ENCODE measurements at places on chromosomes 7 and 10.

- no peak for DNase-seq
Measured at GRCh38 chr7:116340201-116340847, 130.0 kb downstream of the TES start.

- no peak for DNase-seq
Measured at GRCh38 chr7:21076574-21076973, 289.9 kb upstream of the SP8 start.

GRCh38 chr10:49631975-49632374 is 18.1 kb downstream of the CHAT start:
- DNase-seq = no peak

GRCh38 chr7:45716380-45717203 is 142.4 kb downstream of the ADCY1 start:
- no peak for DNase-seq

DNA sequence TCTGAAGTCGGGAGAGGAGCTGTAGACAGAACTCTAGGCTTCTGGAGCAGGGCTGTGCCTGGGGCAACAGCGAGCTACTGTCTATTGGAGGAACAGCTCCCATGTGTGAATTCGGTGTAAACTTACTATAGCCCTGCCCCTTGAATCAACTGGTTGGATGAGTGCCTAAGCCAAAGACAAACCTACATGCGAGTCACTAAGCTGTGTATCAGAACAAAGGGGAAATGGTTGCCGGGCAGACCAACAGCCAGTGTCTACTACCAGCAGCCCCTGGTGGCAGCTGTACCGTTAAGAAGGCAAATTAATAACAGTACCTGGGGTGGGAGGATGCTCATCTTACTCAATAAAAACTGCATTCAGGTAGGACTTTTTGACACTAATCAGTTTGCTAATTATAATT is 343.6 kb downstream of the ACTR3B start:
- no peak for DNase-seq

DNA sequence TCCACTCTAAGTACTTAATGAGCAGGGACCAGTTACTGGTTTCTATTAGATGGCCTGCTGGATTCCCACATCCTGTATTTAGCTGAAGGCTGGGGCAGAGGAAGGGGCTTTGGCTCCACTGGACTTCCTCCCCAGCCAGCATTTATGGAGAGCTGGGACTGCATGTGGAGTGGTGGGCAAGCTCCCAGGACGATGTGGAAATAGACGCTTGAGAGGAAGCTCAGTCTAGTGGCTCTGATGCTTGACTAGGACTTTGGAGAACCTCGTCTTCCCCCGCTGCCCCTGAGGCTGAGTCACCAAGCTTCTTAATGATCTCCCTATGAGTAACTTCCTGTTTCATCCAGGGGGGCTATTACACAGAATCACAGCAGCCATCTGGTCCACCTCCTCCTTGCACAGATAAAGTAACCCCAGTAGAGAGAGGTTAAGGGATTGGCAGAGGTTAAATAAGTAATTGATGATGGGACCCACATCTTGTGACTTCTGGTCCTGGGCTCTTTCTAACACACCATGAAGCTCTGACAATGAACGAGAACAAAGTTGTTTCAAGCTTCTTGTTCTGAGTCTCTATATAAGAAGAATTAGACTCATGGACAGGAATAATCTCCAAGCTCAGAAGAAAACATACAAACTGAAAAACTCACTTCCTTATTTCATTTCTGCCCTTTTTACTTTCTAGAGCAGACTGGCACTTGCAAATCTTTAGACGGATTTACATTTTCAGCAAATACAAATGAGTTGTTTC is 126.2 kb downstream of the PRPF18 start:
- DNase-seq = no peak

GRCh38 chr7:34155220-34155908 is 250.0 kb downstream of the BMPER start:
- DNase-seq = no peak

- no peak for DNase-seq
Measured at GRCh38 chr10:66085906-66086305, 839.9 kb upstream of the LRRTM3 start.

DNA sequence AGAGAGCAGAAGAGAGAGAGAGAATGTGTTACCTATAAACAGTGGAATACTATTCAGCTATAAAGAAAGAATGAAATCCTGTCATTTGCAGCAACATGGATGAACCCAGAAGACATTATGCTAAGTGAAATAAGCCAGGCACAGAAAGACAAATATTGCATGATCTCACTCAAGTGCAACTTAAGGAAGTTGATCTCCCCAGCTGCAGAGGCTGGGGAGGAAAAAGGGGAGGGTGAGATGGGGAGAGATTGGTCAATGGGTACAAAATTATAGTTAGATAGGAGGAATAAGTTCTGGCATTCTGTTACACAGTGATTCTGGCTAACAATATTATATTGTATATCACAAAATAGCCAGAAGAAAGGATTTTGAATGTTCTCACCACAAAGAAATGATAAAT is 11.2 kb upstream of the JAZF1 start:
- no peak for DNase-seq

DNA sequence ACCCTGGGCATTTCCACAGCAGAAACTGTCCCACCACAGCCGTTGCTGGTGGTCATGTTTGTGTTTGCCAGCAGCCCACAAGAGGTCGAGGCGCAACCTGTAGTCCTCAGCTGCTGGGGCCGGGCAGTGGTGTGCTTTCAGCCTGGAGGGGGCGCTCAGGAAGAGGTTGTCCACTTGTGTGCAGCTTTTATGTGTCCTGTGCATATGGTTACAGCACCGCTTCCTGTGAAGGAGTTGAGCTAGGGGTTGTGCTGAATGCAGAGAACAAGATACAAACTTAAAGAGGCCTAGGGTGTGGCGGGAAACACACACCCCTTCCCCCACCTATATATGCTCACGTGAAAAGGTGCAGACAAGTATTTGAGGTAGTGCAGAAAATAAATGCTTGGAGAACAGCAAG is 29.5 kb upstream of the PFKFB3 start:
- peak; percentile 78 for DNase-seq

DNA sequence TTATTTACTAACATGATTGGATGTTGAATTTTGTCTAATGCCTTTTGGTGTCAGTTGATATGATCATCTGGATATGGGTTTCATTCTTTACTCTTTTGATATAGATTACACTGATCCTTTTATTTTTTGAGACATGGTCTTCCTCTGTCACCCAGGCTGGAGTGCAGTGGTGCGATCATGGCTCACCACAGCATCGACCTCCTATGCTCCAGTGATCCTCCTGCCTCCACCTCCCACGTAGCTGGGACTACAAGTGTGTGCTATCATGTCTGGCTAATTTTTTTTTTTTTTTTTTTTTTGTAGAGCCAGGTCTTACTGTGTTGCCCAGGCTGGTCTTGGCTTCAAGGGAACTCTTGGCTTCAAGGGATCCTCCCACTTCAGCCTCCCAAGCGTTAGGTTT is 27.1 kb downstream of the BMS1 start:
- no peak for DNase-seq

DNA sequence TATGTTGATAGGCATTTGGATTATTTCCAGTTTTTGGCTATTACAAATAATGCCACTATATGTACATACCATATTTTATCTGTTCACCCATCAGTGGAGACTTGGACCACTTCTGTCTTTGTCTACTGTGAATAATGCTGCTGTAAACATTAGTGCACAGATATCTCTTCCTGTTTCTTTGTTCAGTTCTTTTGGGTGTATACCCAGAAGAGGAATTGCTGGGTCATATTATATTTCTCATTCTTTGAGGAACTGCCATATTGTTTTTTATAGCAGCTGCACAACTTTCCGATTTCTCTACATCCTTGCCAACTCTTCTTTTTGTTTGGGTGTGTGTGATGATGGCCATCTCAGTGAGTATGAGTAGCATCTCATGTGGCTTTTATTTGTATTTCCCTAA is 218.0 kb downstream of the LRMDA start:
- no peak for DNase-seq

DNA sequence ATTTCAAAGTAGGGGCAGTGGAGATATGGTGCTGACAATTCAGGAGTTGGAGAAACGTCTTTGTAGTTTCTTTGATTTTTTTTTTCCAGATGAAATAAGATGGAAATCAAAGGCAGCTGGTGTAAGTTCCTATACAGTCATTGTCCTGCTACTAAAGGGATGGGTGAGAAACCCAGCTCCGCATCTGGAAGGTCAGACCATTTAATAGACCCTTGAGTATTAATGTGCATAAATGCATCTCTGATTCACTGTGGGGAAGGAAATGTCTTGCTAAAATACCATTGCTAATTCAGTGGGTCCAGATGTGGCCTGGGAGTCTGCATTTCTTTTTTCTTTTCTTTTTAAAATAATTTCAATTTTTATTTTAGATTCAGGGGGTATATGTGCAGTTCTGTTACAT is 15.5 kb downstream of the ABCB4 start:
- DNase-seq = no peak

DNA sequence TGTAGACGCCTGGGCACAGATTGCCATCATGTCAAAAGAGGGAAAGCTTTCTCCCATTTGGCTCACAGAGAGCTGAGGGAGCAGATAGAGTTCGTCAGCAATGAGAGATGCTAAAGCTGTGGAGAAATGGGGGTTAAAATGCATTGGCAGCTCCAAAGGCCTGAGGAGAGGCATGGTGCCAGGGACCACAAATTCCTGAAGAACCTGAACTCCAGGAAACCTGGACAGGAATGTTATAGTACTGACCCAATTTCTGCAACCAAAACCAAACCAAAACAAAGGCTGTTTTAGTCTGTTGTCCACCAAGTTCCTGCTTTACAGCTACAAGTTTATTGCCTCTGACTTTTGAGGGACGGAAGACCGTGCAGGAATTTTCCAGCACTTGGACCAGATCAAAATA is 575.7 kb downstream of the REEP3 start:
- DNase-seq = no peak

DNA sequence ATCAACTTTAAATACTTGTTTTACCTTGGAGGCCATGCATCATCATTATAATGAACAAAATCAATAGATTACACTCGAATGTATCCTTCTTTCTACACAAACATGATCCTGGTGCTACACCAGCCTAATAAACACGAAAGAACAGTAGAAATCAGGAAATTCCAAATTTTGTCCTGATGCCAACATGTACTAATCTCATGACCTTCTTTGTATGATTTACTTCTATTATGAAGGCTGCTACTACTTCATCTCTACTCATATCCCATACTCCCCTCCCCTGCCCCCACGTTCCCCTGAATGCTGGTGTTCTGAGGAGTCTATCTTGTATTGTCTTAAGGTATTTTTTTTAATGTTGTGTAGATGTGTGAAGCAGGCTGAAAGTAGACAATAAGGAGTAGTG is 315.0 kb downstream of the CACNA2D1 start:
- DNase-seq = no peak

DNA sequence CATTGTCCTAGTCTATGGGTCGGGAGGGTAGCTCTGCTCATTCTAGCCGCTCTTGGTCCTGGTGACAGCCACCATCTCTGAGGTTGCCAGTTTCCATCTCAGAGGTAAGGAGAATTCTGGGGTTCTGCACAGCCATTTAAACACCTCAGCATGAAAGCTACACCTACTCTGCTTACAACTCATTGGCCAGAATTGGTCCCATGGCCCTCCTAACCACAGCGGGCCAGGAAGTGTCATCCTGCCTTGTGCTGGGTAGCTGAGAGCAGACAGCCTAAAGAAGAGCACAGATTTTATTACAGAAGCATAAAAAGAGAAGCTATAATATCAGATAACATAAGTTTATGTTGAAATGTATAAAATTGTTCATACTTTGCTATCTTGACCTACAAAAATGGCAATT is 152.7 kb downstream of the HECW1 start:
- DNase-seq = no peak

- DNase-seq = no peak
Measured at GRCh38 chr10:32445036-32445435, 904 bp upstream of the CCDC7 start.

GRCh38 chr10:77266242-77266641 is 371.4 kb downstream of the KCNMA1 start:
- DNase-seq = no peak

DNA sequence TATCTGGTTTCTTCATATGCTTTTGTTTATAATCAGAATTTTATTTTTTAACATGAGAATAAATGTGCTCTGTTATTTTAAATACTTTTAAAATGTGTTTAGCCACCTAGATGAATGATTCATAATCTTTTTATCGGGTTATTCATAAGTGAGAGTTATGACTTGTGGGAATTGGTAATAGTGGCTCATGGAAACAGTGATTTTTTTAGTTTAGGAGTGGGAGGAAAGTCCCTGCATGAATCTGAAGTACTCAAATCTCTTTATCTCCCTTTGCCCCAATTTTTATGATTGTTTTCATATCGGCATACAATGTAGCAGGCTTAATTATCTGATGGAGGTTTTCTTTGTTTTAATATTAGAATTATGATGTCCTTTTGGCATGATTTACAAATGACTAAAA is 42.9 kb downstream of the TAX1BP1 start:
- DNase-seq = no peak

GRCh38 chr10:123912871-123913270 is 21.3 kb upstream of the CPXM2 start:
- DNase-seq = no peak

GRCh38 chr7:22653951-22654350 is 73.0 kb upstream of the IL6 start:
- DNase-seq = no peak

- DNase-seq = no peak
Measured at GRCh38 chr10:17101257-17101909, 28.2 kb downstream of the CUBN start.

Measured in naive thymus-derived CD4-positive, alpha-beta T cell (primary cell).